Gastroesophageal sphincter (tissue), 4 donors: ENCODE measurements at places on chromosomes 2 and 18. TPM values are rescaled to one million over a fixed set of nuclear protein-coding genes. Genes with fewer than 3 reads are reported as not detected.

MERTK gene
- total RNA-seq: 47.4 TPM

CLEC4F gene
- total RNA-seq: not detected

CAPN14 gene
- total RNA-seq: 0.40 TPM

STPG4 gene
- total RNA-seq: not detected

HOXD8 gene
- 2.5 TPM for total RNA-seq

NHEJ1 gene
- total RNA-seq: 25.5 TPM

FSIP2 gene
- total RNA-seq: 0.04 TPM

PROM2 gene
- total RNA-seq: 36.4 TPM

UCN gene
- 1.7 TPM for total RNA-seq

FEV gene
- not detected for total RNA-seq
